Sciatic nerve (tissue), 2 donors: ENCODE measurements at places on chromosomes 11 and 22.

- DNase-seq: no peak
These were observed 3.2 kb downstream of the P2RX3 start for GRCh38 chr11:57341250-57341808.

GRCh38 chr22:23149743-23150238, 4.5 kb downstream of the RAB36 start:
- no peak for DNase-seq

DNA sequence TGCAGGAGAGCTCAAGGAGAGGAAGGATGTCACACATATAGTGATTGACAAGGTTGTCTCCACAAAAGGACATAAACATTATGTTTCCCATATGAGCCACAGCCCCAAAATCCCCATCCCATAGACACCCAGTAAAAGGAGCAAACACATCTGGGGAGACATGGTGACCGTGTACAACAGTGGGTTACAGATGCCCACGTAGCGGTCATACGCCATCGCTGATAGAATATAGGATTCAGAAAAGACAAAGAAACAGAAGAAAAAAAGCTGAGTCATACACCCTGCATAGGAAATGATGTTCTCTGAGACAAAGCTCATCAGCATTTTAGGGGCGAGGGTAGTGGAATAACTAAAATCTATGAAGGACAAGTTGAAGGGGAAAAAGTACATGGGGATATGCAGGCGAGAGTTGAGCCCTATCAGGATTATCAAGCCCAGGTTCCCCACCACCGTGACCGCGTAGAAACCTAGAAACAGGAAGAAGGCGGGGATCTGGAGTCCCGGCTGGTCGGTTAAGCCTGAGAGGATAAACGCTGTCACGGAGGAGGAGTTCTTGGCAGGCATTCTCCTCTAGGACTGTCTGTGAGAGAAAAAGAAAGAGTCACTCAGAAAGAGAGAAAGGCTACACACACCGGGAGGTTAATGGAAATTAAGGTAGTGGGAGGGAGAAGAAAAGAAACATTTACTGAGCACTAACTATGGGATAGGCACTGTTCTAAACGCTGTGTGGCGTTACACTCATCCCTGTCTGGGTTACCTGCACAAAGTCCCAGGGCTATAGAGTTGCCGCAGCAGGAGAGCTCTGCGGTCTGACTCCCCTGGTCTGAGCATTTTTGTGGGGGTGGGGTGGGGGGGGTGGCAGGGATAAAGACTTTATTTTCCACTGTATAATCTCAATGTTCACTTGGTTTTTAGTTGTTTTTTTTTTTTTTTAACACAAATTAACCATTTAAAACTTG, 36.1 kb upstream of the OR8B8 start:
- DNase-seq: no peak

DNA sequence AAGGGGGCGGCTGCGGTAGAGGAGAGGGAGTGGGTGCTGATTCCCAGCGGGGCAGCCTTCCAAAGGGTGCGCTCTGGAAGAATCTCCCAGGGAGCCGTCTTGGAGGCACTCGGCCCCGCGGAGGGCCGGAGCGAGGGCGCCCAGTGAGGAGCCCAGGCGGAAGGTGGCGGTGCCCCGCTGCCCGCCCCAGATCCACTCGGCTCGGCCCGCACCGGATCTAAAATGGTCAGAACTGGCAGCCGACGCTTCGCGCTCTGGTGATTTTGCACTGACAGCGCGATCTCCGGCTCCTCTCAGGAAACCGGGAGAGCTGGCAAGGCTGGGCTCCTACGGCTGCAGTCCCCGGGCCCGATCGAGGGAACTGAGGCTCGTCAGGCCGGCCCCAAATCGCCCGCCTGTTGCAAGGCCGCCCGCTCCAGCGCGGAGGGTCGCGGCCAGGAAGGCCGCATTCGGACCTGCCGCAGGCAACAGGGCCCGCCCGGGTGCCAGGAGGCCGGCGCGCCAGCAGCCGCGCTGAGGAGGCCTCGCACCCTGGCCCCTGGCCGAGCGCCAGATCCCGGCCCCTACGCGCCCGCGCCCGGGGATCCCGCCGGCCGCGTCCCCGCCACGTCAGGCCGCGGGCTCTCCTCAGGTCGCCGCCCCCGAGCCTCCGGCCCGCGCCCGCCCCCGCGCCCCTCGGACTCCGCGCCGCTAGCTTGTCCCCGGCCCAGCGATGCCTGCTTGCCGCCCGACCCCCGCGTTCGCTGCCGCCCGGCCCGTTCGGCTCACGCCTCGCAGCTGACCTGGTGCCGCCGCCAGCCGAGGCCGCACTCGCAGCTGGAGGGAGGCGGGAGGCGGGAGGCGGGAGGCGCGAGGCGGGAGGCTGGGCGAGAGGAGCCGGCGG, at the start of gene KLHL22:
TSS of gene KLHL22 (minus strand) at position 818 of the 883 bp plus-strand sequence. CDS start 6,584 bp downstream, outside the sequence.
- peak; percentile 67 for DNase-seq

GRCh38 chr11:44300844-44301563, 8.9 kb downstream of the ALX4 start:
- no peak for DNase-seq

DNA sequence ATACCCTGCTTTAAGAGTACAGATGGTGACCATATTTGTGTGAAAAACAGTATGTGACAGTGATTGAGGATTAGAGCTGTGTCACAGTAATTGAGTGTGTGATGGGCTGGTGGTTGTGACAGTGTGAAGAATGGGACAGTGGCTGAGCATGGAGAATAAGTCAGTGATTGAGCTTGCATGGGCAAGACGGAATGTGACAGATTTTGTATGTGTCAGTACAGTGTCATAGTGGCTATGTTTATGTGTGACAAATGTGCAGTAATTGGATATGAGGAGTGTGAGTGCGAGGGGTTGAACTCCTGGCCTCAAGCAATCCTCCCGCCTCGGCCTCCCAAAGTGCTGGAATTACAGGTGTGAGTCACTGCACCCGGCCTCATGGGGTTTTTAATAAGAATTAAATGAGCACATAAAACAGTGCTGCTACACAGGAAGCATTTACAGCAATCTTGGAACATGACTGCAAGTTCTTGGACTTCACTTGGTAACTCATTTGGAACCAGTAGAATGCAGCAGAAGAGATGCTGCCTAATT, 583 bp upstream of the RRAS2 start:
- no peak for DNase-seq

DNA sequence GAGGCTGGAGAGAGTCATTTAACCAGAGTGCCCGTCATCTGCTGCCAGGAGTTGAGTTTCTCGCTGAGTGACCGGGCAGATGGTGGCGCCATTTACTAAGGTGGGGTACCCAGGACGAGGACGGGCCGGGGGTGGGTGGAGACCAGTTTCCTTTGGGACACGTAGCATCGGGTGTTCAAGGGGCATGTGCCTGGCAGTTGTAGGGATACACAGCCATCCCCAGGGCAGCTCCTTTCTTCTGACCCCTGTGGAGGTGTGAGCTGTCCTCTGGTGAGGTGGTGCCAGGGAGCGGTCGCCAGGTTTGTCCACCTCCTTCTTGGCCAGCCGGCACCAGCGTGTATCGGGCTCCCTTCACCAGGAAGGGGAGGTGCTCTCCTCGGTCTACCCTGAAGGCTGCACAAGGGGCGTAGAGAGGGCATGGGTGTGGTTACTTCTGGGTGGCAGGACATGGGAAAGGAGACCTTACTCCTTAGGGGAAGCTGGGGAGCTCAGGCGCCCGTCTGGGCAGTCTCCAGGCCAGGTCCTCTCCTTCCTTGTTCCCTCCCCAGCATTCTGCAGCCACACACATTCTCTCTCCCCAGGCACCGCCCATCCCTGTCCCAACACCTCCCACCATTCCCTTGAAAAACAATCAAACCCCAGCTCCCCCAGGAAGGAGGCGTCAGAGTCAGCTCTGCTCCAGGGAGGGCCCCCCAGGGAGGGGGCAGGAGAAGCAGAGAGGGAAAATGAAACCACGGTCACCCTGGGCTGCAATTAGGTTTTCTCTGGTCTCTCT, 10.3 kb upstream of the MB start:
- peak; percentile 86 for DNase-seq

DNA sequence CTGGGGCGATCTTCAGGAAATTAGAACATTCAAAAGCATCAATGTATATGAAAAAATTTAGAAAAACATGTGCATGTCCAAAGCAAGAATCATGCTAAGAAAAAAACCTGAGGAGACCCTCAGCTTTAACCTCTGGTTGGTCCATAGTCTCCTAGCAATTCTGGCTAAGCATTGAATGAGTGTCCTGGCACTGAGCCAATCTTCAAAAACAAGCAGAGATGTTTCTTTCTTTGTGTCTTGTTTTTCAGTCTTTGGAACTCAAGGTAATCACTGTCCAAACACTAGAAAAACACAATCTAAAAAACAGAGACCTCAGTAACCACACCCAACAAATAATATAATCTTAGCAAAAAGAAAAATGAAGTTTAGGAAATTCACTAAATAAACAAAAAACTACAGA, 205.4 kb upstream of the CARD18 start:
- no peak for DNase-seq

- no peak for DNase-seq
These were observed 12.2 kb downstream of the PAAF1 start for GRCh38 chr11:73889019-73889418.

DNA sequence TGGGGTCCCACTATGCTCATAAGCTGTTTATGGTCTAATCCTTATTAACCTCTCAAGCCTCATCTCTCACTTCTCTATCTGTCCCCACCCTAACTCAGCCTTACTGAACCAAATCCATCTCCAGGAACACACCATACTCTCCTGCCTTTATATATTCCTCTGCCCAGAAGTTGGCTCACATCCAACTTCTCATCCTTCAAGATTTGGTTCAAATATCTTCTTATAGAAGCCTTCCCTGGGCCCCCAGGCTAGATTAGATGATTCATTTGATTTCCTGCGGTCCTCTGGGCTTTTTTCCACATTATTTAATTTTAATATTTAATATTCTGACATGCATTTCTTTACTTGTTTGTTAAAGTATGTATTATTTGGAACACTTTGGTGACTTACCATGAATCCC, 23.2 kb downstream of the MEI1 start:
- DNase-seq: no peak
